ENCODE measurements at places on chromosomes 6 and 20. TPM values are rescaled to one million over a fixed set of nuclear protein-coding genes. Genes with fewer than 3 reads are reported as not detected.

- DNase-seq, result no peak
Observed at GRCh38 chr20:50306478-50307423, 116.1 kb downstream of the CEBPB start.

- DNase-seq, result peak; percentile 90
Observed at GRCh38 chr6:162964488-162965140, 236.8 kb downstream of the PACRG start.

ADTRP gene
- 0.46 TPM for polyA plus RNA-seq

DNA sequence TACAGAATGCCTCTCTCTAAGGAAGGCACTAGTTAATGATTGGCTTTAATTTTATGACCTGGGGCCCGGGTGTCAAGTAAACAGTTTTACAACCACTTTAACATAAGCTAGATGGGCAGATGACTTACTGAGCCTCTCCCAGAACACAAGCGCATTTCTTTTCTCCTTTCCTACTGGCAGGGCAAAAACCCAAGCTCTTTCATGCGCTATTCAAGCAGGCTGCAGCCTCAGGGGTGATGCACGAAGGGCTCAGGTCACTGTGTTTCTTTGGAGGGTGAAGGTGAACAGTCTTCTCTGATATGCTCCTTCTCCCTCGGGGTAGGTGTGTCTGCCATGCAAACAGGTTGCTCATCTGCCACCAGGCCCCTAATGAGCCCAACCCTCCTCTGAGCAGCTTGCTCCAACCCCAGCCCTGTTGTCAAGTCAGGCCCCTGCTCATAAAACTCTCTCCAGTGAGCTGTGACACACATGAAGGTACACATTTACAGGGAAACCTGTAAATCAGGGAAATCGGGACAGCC is 73.5 kb upstream of the CDH4 start:
- no peak for DNase-seq

TAP2 gene
- 8.6 TPM for polyA plus RNA-seq

- no peak for DNase-seq
Observed at GRCh38 chr6:112787371-112787770, 440.2 kb downstream of the RFPL4B start.

DNA sequence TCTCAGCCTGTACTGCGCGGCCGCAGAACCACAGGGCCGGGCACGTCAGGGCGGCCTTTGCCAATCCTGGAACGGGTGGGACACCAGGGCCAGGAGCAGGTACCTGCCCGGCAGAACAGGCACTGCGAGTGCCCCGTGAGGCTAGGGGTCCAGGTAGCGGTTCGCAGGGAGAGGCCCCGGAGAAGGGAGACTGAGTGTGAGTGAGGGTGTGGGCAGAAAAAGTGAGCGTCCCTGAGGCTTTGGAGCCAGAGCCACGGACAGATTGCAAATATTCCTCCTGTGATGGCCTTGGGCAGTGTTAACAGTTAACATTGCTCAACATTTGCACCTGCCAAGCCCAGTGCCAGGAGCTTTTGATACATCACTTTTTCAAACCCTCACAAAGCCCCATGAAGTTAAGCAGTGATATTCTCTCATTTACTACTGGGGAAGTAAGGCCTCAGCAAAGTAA is 491 bp downstream of the GNMT start:
- no peak for DNase-seq

DNA sequence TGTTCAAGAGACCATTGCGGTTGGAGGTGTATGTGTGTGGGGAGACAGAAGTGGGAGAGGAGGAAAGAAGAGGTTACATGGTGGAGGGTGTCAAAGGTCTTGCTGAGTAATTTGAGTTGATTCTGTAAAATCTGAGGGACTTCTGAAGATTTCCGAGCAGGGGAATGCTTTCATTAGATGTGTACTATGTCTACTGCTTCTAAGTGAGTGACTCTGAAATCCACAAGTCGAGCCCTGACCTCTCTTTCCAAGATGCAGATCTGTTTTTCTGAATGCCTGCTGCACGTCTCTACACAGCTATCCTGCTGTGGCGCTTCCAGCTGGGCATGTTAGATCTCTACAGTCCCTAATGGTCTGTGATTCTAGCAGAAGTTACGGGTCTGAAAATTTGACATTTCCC is 209.8 kb downstream of the ATXN1 start:
- DNase-seq, result no peak

LY6G6D gene
- polyA plus RNA-seq, result not detected

GRCh38 chr20:48722737-48723191 is 105.0 kb downstream of the PREX1 start:
- DNase-seq, result no peak

PNLDC1 gene
- polyA plus RNA-seq, result not detected
